ENCODE measurements at places on chromosomes 5 and 9.
A peak's percentile ranks its signal among the peaks of the same experiment; 100 is the strongest.

GRCh38 chr5:2780421-2781171, 29.1 kb upstream of the IRX2 start:
- no peak overlapping the region for H3K27ac ChIP-seq
- H3K4me1 ChIP-seq = no peaks in the 10 kb centered on the region
- H3K4me3 ChIP-seq = no peak overlapping the region
- DNase-seq = no peak
- no peaks in the 10 kb centered on the region for H3K27me3 ChIP-seq

- no peaks in the 10 kb centered on the region for H3K27me3 ChIP-seq
- H3K4me3 ChIP-seq = no peak overlapping the region
- H3K4me1 ChIP-seq = no peaks in the 10 kb centered on the region
These were observed 38.0 kb upstream of the MROH2B start for GRCh38 chr5:41109186-41109585.

- peak within 1 kb of the TSS; percentile 91 for H3K4me3 ChIP-seq
- peaks cover 41% of the 10 kb centered on the region for H3K4me1 ChIP-seq
- peak within 1 kb of the TSS; percentile 98 for H3K27ac ChIP-seq
- H3K27me3 ChIP-seq = peaks cover 17% of the 10 kb centered on the region
These were observed at the start of gene CEP72 for GRCh38 chr5:611731-612486. TSS of gene CEP72 (plus strand) at chr5:612340. CDS start at chr5:612362, 22 bp downstream.

DNA sequence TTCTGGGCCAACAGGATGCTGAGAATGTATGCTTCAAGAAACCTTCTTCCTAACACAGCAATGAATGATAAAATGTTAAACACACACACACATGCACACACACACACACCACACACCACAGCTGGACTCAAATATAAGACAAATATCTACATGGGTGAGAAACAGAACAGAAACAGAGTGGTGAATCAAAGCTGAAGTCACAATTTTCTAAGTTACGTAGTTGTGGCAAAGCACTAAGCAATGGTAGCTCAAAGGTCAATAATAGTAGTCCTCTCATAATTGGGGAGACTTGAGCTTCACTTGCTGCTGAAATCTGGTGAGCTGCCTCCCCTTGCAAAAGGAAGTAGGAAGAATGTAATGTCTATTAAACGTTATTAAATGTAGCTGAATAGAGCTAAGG, 33.7 kb upstream of the ITGA1 start:
- H3K27me3 ChIP-seq = no peaks in the 10 kb centered on the region
- no peak for DNase-seq
- H3K27ac ChIP-seq = no peak overlapping the region
- no peaks in the 10 kb centered on the region for H3K4me1 ChIP-seq

GRCh38 chr5:122101636-122102285, 23.7 kb upstream of the LOX start:
- peak; percentile 13 for DNase-seq
- no peak overlapping the region for H3K4me3 ChIP-seq
- peaks cover 25% of the 10 kb centered on the region for H3K4me1 ChIP-seq
- H3K36me3 ChIP-seq = no peaks in the 10 kb centered on the region
- no peak overlapping the region for H3K27ac ChIP-seq

- DNase-seq = no peak
- peak overlapping the region; percentile 97 for H3K27ac ChIP-seq
- H3K27me3 ChIP-seq = no peaks in the 10 kb centered on the region
- peaks cover 24% of the 10 kb centered on the region for H3K36me3 ChIP-seq
These were observed 57.3 kb upstream of the KLF4 start for GRCh38 chr9:107546859-107547258.

- no peak overlapping the region for H3K4me3 ChIP-seq
- H3K36me3 ChIP-seq = no peaks in the 10 kb centered on the region
- no peak for DNase-seq
- no peak overlapping the region for H3K27ac ChIP-seq
- H3K4me1 ChIP-seq = no peaks in the 10 kb centered on the region
- H3K27me3 ChIP-seq = no peaks in the 10 kb centered on the region
These were observed 118.9 kb downstream of the PAM start for GRCh38 chr5:102874054-102874453.

DNA sequence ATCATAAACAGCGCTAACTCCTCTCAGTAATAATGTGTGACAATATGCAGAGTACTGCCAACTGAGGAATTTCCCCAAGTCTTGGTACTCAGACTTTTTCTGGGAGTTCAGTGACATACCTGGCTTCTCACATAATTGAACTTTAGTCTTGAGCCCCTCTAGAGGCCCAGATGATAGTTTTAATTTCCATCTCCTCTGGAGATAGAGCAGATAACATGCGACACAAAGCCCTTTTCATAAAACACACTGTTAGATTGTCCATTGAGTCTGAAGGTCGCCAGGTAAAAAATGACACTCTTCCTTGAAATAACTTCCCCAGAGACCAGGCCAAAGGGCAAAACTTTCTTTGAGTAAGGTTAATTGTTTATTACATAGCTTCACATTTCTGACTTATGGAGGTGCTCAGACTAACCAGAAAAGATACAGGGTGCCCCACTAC, 476.0 kb downstream of the RASEF start:
- no peaks in the 10 kb centered on the region for H3K36me3 ChIP-seq
- no peak overlapping the region for H3K27ac ChIP-seq
- DNase-seq = no peak

- no peaks in the 10 kb centered on the region for H3K27me3 ChIP-seq
- DNase-seq = peak; percentile 20
- peaks cover 22% of the 10 kb centered on the region for H3K36me3 ChIP-seq
- H3K27ac ChIP-seq = no peak overlapping the region
These were observed 2.6 kb upstream of the PSIP1 start for GRCh38 chr9:15513335-15513734.

GRCh38 chr9:4055032-4055431, 244.8 kb downstream of the GLIS3 start:
- no peaks in the 10 kb centered on the region for H3K36me3 ChIP-seq
- H3K27ac ChIP-seq = no peak overlapping the region
- peaks cover 8% of the 10 kb centered on the region for H3K4me1 ChIP-seq

DNA sequence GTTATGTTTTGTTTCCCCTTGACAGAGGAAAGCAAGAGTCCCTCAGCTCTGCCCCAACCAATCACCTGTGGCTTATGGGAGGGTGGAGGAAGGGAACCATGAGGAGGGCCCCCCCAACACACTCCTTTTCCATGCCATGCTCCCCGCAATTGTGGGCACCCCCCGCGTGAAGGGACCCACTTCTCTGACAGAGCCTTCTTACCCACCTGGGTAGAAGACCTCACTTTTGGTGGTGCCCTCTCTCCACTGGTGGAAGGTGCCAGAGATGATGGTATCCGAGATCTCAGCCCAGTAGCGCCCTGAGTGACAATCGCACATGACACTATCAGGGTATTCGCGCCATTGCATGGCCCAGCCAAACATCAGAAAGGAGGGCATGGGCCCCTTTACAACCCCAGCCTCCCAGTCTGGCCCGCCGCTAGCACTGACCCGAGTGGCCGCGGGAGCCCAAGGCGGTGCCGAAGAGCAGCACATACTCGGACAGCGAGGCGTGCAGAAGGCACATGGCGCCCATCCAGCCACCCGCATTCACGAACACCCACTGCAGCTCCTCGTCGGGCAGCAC, 714 bp downstream of the SIGMAR1 start:
- no peaks in the 10 kb centered on the region for H3K27me3 ChIP-seq
- no peak for DNase-seq
- H3K36me3 ChIP-seq = peaks cover 16% of the 10 kb centered on the region
- peaks cover 10% of the 10 kb centered on the region for H3K4me1 ChIP-seq
- no peak overlapping the region for H3K27ac ChIP-seq

DNA sequence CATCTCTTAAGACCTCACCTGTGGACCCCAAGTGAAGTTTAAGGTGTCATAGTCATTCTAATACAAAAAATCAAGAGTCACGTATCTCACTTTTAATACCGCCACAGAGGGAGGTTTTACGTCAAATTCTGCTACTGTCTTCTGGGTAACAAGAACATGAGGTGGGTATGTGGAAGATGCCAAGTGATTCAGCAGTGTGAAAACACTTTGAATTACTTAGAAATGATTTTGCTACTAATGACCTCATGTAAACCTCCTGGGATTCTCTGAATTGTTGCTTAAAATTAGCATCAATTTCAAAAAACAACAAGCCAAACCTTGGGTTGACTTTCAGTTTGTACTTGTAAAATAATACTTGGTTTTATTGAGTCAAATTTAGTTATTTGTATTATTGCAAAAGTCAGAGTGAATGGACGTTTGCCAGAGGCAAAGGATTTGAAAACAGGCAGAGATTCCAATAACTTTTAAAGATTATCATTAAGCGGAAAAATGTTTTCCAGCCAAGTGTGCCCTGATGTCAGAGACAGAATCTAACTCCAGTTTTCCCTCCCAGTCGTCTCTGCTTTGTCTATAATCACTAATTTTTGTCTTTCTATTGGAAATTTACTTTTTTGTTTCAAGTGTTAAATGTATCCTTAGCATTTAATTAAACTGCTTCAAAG, 8.8 kb downstream of the DMRT2 start:
- no peak for DNase-seq
- H3K4me3 ChIP-seq = no peak overlapping the region
- H3K27me3 ChIP-seq = peaks cover 13% of the 10 kb centered on the region
- no peak overlapping the region for H3K27ac ChIP-seq

DNA sequence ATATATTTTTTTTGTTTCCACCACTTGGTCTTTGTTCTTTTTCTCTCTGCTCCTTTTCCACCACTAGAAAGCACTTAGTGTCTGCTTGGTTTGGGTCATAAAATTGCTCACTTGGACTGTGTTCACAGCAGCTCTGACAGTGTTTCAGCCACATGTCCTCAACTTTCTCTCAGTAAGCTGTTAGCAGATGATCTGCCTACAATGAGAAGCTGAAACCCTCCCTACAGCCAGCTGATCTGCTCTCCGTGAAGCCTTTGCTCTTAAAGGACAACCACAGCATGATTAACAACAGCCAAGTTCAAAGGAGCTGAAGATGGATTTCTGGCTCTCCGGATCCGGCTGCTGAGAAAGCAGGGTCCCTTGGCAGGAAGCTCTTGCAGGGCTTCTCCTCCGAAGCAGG, 31.6 kb downstream of the PRLR start:
- no peaks in the 10 kb centered on the region for H3K36me3 ChIP-seq
- H3K27me3 ChIP-seq = peaks cover 48% of the 10 kb centered on the region
- no peak overlapping the region for H3K27ac ChIP-seq
- H3K4me1 ChIP-seq = no peaks in the 10 kb centered on the region

DNA sequence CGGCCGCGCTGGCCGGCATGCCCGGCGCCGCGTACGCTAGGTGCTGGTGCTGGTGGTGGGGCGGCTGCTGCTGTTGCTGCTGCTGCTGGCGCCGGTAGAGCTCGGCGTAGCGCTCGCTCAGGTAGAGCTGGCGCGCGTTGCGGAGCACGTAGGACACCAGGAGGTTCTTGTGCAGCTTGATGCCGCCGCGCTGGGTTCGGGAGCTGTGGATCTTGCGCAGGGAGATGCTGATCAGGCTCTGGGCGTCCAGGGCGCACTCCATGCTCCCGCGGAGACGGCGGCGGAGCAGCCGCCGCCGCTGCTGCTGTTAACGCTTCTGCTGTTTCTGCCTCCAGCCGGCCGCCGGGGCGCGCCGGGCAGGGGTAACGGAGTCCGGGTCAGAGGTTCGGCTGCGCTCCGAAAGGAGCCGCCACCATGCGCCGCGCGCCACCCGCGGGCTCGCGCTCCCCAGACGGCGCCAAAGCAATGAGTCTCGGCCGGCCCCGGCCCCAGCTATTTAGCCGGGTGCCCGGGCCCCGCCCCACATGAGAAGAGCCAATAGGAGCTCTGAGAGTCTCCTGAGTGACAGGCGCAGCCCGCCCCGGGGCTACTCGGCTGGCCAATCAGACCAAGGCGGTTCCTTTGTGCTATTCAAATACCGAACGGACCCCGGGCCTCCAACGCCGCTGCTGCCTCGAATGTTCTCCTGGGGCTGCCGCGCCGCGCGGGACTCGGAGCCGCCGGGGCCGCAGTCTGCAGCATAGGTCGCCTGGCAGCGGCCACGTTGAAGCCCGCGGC, at the start of gene IER5L:
IER5L (minus strand) TSS at position 471 of the 777 bp plus-strand sequence; CDS start at position 262, 209 bp downstream.
- no peaks in the 10 kb centered on the region for H3K27me3 ChIP-seq
- peak within 1 kb of the TSS; percentile 78 for H3K27ac ChIP-seq
- DNase-seq = peak; percentile 93
- H3K4me1 ChIP-seq = peaks cover 31% of the 10 kb centered on the region
- H3K36me3 ChIP-seq = peaks cover 70% of the 10 kb centered on the region
- H3K4me3 ChIP-seq = peak within 1 kb of the TSS; percentile 94

- no peak overlapping the region for H3K4me3 ChIP-seq
- DNase-seq = no peak
- H3K4me1 ChIP-seq = no peaks in the 10 kb centered on the region
- no peak overlapping the region for H3K27ac ChIP-seq
- H3K27me3 ChIP-seq = peaks cover 70% of the 10 kb centered on the region
- no peaks in the 10 kb centered on the region for H3K36me3 ChIP-seq
These were observed 42.5 kb upstream of the ROR2 start for GRCh38 chr9:91992461-91993041.

DNA sequence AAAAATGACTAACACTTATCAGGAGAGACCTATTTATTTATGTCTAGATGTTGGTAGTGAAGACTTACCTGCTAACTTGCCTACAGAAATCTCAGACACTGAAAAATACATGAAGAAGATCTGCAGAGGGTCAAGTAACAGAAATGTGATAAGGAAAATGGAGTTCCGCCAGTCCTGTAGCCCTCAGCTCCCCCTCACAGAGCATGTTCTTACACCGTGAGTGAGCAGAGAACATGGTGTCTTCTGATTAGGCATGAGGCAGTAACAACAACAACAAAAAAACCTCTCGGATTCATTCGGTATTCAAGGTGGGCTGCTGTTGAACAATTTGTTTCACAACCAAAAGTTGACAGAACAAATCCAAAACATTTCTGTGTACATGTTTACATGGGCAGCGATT, 162.0 kb upstream of the SNX2 start:
- H3K4me3 ChIP-seq = no peak overlapping the region
- H3K36me3 ChIP-seq = no peaks in the 10 kb centered on the region
- no peak for DNase-seq
- no peak overlapping the region for H3K27ac ChIP-seq

- H3K27ac ChIP-seq = no peak overlapping the region
- peaks cover 20% of the 10 kb centered on the region for H3K4me1 ChIP-seq
- H3K36me3 ChIP-seq = peaks cover 4% of the 10 kb centered on the region
- H3K27me3 ChIP-seq = no peaks in the 10 kb centered on the region
- no peak overlapping the region for H3K4me3 ChIP-seq
These were observed 146.2 kb downstream of the CCDC192 start for GRCh38 chr5:127849408-127849807.

- H3K4me1 ChIP-seq = peaks cover 9% of the 10 kb centered on the region
- no peaks in the 10 kb centered on the region for H3K27me3 ChIP-seq
These were observed 252.0 kb downstream of the RASEF start for GRCh38 chr9:82810915-82811314.

- DNase-seq = no peak
- peaks cover 28% of the 10 kb centered on the region for H3K27me3 ChIP-seq
- peaks cover 23% of the 10 kb centered on the region for H3K4me1 ChIP-seq
- peak overlapping the region; percentile 86 for H3K4me3 ChIP-seq
- peaks cover 22% of the 10 kb centered on the region for H3K36me3 ChIP-seq
- peak overlapping the region; percentile 82 for H3K27ac ChIP-seq
These were observed 718 bp downstream of the QSOX2 start for GRCh38 chr9:136244969-136245218.

GRCh38 chr5:11734369-11734768, 169.9 kb downstream of the CTNND2 start:
- H3K27ac ChIP-seq = no peak overlapping the region
- H3K4me3 ChIP-seq = peak overlapping the region; percentile 18
- no peaks in the 10 kb centered on the region for H3K27me3 ChIP-seq
- H3K36me3 ChIP-seq = no peaks in the 10 kb centered on the region
- no peak for DNase-seq
- peaks cover 37% of the 10 kb centered on the region for H3K4me1 ChIP-seq

GRCh38 chr9:32589083-32589723, 16.2 kb upstream of the NDUFB6 start:
- H3K27me3 ChIP-seq = no peaks in the 10 kb centered on the region
- no peak for DNase-seq
- H3K36me3 ChIP-seq = no peaks in the 10 kb centered on the region

All from Calu3 (cell line).